CD4-positive, alpha-beta T cell treated with Interleukin-2 at 100 ng/mL for 4 hours (primary cell): ENCODE measurements at places on chromosomes 12 and 14.

DNA sequence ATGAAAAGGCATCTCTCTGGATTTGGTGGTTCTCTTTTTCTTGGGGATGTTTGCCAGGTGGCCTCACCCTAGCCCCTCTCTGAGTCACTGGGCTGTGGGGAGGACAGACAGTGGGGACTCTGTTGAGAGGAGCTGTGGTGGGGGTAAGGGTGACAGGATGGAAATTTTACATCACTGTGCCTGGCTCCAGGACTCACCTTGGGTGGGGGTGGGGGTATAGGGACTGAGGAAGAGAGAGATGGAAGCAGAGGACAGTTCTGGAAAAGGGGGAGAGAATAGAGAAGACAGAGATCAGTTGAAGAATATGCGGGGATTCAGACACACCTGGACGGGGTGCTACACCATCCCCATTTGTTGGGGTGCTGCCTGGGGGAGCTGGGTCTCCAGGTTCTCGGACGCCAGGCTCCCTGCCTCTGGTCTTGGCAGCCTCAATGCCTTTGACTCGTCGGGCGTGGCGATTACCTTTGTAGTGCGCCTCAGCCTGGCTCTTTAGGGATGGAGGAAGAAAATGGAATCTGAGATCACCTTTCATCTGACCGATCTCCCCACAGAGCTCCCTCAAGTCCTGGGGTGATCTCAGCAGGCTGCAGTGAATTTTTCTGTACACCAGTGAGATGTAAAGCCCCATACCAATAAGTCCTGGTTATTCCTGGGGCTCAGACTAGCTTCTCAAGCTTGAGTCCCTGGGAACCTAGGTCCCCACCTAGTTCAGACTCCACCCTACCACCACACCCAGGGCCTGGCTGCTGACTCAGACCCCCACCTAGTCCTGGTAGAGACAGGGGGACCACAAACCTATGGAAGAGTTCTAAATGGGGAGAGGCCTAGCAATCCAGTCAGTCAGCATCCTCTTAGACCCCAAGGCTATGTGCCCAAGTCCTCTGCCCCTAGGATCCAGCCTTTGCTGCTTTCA, 9.6 kb upstream of the GPR84 start:
- no peak for DNase-seq

GRCh38 chr14:84112589-84112988, 1417.4 kb upstream of the FLRT2 start:
- no peak for DNase-seq

DNA sequence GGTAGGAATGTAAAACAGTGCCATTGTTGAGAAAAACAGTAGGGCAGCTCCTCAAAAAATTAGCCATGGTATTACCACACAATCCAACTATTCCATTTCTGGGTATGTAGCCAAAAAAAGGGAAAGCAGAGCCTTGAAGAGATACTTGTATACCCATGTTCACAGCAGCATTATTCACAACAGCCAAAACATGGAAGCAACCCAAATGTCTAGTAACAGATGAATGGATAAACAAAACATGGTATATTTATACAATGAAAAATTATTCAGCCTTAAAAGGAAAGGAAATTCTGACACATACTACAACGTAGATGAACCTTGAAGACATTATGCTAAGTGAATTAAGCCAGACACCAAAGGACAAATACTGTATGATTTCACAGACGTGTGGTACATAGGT, 67.6 kb upstream of the GNG2 start:
- DNase-seq = no peak

GRCh38 chr14:62428429-62429203, 616.6 kb downstream of the KCNH5 start:
- DNase-seq = no peak

DNA sequence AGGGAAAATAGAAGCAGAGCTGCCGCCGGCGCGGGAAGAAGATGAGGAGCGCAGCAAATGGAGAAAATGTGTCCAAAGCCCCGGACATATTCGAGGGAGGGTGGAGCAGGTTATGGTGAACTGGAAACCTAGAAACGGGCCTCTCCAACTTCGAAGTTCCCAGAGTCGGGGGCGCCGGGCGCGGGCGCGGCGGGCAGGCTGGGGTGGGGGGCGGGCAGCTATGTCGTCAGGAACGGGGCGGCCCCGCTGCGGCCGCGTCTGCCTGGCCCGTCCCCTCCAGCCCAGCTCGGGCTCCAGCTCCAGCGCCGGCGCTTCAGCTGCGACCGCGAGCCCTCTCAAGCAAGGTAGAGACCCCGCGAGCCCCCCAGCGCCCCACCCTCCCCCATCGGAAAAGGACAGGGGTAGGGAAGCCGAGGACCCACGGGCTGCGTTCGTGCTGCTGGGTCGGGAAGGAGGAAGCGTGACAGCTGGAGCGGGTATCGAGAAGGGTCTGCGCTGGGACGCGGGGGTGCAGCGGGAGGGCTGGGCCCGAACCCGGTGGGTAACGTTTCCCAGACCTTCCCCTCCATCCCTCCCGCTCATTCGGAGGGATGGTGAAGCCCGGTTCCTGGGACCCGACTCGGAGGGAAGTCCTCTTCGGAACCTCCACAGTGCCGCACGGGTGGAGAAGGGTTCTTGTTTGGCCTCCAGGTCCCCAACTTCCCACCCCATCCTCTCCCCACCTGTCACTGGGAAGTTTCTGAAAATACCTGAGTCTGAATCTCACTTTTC, 1.0 kb downstream of the DGKA start:
- no peak for DNase-seq

DNA sequence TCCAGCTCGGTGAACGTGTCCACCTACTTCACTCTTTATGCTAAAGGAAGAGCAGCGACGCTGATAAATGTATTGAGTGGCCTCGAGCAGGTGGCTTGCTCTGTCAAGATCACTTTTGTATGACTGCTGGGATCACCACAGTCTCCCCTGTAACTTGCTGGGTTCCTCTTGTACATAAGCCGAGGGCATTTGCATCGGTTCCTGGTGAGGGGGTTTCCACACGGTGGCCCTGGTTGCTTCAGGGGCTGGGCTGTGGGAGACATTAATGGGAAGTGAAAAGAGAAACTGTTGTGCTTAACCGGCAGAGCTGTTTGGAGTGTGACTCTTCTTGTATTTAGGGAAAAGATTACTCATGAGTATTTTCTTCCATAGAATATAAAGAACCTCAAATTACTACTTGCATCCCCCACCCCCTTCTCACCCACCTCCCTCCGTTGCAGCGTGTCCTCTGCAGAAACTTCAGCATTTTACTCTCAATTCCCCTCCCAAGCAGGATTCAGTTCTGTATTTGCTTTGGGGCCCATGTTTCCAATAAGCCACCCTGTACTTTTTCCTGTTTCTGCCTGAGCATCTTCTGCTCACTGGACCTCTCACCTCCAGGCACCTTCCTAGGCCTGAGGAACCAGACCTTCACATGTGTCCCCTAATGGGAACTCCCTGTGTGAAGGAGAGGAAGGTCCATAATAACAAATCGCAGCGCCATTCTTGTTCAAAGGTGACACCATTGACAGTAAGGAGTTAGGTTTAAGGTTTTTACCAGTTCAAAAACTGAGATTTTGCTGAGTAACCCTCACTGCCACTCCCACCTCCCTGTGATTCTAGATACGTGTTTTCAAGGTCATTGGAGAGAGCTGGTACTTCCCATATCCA, 187.0 kb downstream of the ETV6 start:
- DNase-seq = peak; percentile 33

DNA sequence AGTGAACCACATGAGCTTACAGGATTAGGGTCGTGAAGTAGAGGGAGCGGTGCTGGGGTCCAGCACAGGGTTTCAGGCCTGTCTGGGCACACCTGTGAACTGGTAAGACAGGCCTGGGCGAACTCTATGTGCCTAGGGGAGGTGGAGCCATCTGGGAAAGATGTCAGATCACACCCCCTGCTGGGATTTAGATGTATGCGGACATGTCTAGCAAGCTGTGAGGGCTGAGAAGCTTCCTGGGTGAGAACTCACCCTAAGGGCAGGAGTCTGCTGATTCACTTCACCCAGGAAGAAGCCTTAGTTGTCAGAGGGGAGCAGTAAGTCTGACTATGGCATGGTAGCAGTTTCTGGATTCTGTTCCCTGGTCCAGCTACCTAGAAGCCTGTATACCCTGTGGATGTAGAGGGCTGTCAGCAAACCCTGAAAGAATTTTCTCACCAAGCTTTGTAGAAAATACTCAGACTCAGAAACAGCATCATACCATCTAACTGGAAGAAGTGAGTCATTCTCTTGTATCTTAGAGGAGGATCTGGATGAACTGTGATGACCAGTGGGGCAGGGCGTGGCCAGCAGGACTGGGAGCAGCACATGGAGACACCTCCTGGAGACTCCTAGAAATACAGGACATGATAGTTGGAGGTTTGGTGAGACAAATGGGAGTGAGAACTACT, 11.2 kb upstream of the PYGL start:
- DNase-seq = no peak

GRCh38 chr12:52584156-52584682, 10.6 kb upstream of the KRT74 start:
- no peak for DNase-seq

- DNase-seq = no peak
Observed at GRCh38 chr12:57248934-57249742, 1.8 kb downstream of the STAC3 start.

DNA sequence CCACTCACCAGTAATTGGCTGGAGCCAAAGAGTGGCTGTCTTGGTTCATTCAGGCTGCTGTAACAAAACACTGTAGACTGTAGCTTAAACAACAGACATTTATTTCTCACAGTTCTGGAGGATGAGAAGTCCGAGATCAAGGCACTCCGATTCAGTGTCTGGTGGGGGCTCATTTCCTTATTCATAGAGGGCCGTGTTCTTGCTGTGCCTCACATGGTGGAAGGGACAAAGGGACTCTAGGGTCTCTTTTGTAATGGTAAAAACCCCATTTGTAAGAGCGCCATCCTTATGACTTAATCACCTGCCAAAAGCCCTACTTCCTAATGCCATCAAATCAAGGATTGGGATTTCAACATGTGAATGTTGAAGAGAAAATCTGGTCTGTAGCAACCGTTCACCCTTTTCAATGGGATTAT, 34.7 kb upstream of the CDKN3 start:
- no peak for DNase-seq

- DNase-seq = no peak
Observed at GRCh38 chr12:131141514-131141913, 187.8 kb downstream of the ADGRD1 start.

GRCh38 chr12:113318900-113319628, 15.8 kb downstream of the SLC8B1 start:
- DNase-seq = no peak

GRCh38 chr12:12797794-12798152, 12.3 kb downstream of the APOLD1 start:
- no peak for DNase-seq

GRCh38 chr14:92670160-92670559, 78.3 kb downstream of the LGMN start:
- no peak for DNase-seq

GRCh38 chr14:75303381-75303789, 24.8 kb downstream of the FOS start:
- DNase-seq = peak; percentile 79

- DNase-seq = no peak
Observed at GRCh38 chr14:31835049-31835448, 242.1 kb upstream of the ARHGAP5 start.

DNA sequence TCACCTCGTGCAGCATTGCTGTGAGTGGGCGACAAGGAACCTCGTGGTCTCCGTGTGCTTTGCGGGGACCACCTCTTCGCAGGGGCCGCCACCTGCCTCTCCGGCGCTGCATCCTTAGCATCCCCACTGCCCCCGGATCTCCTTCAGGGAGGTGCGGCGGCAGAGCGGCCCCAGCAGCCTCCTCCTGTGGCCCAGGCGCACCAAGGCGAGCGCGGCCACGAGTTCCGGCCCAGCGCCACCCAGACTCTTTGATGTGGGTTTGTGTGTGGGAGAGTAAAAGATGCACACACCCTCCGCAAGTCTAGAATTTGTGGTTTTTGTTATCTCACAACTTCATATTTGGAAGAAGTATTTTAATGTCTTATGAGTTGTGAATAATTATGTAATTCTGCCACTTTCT, 118.8 kb upstream of the DIO3 start:
- DNase-seq = peak; percentile 62

DNA sequence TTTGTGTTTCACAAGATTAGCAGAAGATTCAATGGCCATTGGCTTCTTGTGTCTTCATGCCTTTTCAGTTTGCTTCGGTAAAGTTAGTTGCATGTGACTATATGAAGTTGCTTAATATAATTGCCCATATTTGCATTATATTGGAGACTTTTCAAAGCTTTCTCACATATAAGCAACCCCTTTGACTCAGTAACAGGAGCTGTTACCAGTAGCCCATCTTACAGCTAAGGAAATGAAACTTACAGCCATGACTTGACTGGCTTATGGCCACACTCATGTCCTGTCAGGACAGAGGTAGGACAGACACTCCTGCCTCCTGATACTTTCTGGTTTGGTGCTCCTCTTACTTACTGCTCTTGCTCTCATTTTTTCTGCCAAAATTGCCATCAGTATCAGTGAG, 1082.1 kb downstream of the BCL11B start:
- no peak for DNase-seq

DNA sequence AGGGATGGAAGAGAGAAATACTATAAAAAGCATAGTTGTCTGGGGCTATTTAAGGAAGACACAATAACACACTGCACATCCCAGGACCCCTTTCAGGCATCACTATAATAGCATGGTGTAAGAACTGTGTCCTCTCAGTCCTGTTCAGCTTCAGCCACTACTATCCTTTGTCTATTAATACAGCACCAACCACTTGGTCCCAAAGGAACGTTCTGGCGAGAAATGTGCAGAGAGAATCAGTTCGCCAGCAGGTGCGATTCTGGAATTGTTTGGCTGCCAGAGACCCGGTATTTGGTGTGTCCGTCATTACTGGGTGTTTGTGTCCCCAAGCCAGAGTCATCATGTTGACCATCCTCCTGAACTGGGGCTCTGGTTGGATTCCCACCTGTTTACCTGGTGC, 52.7 kb downstream of the BICD1 start:
- no peak for DNase-seq

DNA sequence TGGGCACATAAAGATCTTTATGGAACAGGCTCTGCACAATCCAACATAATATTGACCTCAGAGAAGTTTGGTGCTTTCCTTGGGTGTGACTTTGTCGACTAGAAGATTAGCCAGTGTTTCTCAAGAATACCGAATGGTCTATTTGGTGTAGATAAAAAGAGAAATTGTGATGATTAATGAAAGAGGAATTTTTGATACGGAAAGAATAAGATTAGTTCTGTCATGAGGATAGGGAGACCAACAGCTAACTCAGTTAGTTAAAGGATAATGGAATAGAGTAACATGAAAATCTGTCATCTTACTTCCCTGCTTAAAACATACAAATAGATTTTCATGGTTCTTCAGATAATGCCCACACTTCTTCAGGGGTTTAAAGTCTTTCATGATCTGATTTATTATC, 24.2 kb downstream of the PTPRO start:
- DNase-seq = no peak
